ENCODE measurements at places on chromosomes 1 and 21.

DNA sequence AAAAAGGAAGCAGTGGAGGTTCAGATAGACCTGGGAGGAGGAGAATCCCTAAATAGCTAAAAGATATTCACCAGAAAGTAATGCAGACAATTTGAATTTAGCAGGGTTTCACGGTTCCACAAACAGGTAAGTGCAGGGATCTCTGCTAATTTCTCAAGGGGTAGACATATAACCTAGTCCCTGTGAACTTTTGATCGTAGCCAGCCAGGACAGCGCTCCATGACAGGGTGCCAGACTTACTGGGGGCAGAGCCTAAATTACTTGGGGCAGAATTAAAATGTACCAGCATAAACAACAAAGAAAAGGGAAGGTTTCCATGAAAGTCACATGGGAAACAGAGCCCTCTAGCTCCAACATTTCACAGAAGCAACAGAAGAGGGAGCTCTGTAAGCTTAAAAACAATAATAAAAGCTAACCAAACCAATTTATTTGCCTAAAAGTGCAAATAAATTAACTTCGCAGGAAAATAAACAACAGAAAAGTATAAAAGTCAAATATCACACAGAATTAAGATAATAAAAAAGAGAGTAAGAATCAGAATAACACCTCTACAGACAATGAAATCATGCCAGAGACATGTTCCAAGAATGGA is 198.3 kb downstream of the DUSP10 start:
- DNase-seq, result no peak

GRCh38 chr1:18879791-18880309 is 20.4 kb upstream of the TAS1R2 start:
- peak; percentile 52 for DNase-seq

DNA sequence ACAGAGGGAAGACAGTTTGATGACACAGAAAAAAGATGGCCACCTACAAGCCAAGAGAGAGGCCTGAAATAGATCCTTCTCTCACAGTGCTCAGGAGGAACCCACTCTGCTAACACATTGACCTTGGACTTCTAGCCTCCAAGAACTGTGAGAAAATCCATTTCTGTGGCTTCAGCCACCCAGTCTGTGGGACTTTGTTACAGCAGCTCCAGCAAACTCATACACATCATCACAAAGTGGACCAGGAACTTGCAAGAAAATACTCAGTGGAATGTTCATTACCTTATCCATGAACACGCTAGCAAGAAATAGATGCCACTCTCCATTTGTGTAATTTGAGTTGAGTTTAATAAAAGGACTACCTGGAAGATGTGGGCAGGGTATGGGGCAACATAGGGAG is 38.1 kb upstream of the VWA5B1 start:
- no peak for DNase-seq

GRCh38 chr1:29869802-29870201 is 633.5 kb downstream of the PTPRU start:
- DNase-seq, result no peak

GRCh38 chr1:188382851-188383250 is 1554.1 kb downstream of the PLA2G4A start:
- no peak for DNase-seq

- DNase-seq, result peak; percentile 46
These were observed 213.3 kb upstream of the DAB1 start for GRCh38 chr1:57637155-57637554.

DNA sequence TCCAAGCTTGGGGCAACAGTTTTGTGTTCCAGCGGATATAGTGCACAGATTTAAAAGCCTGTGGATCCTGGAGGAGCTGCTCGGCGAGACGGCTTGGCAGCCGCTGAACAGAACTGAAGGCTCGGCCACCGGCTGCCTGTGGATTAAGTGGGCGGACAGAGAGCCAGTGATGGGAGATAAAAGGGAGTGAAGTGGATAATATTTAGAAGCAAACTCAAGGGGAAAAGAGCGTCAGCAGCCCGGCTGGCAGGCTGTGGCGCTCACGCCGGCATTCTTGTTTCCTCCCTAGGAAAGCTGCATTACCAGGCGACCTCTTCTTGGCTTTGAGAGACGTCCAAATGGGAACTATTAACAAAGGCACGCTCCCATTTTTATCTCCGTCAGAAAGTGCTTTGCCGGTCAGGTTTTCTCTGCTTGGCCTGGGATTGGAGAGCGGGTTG is 10.4 kb downstream of the TRABD2B start:
- peak; percentile 34 for DNase-seq

DNA sequence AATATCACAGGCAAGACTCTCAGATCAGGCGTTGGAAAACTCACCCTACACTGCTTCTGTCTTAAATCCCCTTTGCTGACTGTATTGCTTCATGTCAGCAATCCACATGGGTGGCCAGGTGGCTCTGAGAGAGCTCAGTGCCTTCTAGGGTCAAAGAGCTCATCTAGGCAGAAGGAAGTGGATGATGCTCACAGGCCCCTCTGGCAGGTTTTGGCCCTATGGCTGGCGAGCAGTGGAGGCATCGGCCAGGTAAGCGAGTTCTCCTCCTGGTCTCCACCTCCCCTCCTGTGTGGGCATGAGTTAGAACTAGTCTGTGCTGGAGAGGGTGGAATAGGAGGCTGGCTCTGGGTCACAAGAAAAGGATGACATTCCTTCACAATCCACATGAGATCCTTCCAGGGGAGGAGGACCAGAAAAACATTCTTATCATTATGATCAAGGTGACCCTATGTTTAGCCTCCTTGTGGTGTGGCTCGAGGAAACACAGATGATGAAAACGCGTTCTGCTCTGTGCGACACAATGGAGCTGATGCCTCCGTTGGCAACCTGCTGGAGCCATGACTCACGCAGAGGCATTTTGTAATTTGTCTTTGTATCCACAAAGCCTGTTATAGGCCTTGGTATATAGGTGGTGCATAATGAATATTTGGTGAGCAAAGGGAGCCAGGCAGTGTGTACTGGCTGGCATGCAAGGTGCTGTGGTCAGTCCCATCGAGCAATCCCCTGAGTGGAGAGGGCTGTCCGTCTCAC is 264.6 kb upstream of the RAB4A start:
- DNase-seq, result no peak

DNA sequence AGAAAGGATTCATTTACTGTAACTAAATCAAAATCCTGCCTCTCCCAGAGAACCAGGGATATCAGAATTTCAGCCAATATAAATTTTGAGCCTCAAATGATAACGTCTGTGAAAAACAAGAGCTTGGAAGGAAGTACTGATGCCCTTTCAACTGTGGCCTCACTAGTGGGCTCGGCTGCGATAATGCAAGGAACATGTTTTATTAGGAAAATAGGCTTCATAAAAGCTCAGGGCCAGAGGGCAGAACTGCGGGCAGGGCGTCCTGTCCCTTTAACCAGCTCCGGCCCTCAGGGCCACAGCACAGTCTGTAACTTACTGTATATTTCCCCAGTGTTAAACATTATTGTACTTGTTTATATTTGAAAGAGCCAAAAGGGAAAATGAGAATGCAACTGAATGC is 122.0 kb downstream of the PEX14 start:
- DNase-seq, result no peak

DNA sequence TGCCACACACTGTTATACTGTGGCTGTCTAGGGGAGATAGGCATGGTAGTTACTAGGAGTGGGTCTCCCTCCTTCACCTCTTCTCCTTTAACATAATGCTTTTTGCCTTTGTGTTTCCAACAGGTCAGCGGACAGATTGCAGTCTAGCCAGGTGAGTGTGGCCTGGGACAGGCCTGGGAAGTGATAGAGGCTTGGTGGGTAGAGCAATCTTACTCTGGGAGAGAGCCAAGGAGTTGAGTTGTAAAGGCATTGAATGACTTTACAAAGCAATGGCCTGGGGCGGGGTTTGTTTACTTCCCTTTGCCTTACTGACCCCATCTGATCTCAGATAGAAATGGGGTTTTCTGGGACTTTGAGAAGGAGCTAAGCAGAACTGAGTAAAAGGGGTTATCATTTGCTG is 51.0 kb upstream of the IKBKE start:
- DNase-seq, result no peak

GRCh38 chr1:55702064-55702463 is 486.9 kb upstream of the USP24 start:
- DNase-seq, result peak; percentile 49

GRCh38 chr1:21659099-21659923 is 9.8 kb downstream of the RAP1GAP start:
- peak; percentile 75 for DNase-seq

DNA sequence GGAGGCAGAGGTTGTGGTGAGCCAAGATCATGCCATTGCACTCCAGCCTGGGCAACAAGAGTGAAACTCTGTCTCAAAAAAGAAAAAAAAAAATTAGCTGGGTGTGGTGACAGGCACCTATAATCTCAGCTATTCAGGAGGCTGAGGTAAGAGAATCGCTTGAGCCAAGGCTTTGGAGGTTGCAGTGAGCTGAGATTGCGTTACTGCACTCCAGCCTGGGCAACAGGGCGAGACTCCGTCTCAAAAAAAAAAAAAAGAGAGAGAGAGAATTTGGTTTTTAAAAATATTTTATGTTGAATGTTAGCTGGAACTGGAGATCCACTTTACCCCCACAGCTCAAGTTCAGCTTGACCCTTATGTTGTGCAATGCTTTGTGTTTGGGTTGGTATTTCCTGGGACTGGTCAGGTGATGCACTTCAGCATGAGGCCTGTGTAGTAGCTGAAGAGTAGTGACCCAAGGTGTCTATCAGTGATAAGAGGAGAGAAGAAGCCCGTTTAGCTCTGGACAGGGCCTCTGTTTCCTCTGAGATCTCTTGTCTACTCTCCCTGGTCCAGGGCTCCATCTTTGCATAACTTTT is 36.8 kb upstream of the MACF1 start:
- DNase-seq, result no peak

GRCh38 chr21:40636026-40636425 is 210.9 kb downstream of the DSCAM start:
- DNase-seq, result no peak

- DNase-seq, result no peak
These were observed 3.1 kb upstream of the MXRA8 start for GRCh38 chr1:1361233-1361981.

- no peak for DNase-seq
These were observed 109.6 kb downstream of the NOS1AP start for GRCh38 chr1:162179121-162179520.

DNA sequence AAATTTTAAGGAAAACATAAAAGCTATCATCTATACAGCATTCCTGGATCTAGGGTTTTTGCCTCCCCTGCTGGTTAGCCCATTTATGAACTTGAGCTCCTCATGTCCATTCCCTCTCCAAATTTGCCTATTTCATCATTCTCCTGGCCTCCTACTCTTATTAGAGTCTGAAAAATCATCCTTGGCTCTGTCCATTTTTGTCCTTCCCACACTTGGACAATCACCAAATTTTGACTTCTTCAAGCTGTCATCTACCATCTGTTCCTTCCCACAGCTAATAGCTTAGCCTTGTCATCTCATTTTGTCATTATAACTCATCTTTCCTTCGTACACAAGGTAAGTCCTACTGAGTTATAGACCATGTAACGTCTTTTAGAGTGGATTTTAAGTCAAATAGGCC is 2.2 kb upstream of the HENMT1 start:
- DNase-seq, result no peak

- DNase-seq, result no peak
These were observed 497.9 kb upstream of the NEGR1 start for GRCh38 chr1:72780212-72780611.

DNA sequence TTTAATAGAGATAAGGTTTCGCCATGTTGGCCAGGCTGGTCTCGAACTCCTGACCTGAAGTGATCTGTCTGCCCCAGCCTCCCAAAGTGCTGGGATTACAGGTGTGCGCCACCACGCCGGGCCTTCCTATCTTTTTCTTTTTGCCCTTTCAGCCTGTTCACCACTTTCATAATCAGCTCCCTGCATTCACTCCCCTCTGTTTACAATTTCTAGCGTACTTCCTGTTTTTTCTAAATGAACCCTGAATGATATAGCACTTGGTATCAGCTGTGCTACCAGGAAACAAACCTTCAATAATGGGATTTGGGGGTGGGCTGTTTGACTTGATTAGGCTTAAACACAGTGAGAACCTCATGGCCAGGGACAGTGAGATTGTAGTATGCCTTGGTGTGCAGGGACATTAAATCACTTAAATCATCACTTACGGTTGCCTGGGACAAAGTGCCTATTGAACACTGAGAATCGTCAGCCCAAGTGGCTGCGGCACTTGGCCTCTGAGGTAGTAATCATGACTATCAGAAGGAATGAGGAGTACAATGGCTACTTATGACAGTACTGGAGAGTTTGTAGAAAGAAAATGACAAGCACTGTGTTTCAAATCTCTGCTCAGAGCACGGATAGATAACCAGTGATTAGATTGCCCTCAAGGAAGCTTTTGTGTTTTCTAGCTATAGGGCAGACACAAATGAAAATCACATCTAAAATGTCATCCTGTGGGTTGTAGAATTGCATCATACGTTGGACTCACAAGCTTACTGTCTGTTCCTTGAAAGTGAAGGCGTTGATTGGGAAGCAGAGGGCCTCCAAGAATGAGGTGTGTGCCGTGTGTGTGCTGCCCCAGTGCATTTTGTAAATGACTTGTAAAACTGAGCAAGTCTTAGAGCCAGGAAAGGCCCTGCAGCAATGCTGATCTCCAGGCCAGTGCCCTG is 661.8 kb downstream of the MATN1 start:
- no peak for DNase-seq

GRCh38 chr1:235304549-235305451 is 23.2 kb downstream of the ARID4B start:
- DNase-seq, result no peak

DNA sequence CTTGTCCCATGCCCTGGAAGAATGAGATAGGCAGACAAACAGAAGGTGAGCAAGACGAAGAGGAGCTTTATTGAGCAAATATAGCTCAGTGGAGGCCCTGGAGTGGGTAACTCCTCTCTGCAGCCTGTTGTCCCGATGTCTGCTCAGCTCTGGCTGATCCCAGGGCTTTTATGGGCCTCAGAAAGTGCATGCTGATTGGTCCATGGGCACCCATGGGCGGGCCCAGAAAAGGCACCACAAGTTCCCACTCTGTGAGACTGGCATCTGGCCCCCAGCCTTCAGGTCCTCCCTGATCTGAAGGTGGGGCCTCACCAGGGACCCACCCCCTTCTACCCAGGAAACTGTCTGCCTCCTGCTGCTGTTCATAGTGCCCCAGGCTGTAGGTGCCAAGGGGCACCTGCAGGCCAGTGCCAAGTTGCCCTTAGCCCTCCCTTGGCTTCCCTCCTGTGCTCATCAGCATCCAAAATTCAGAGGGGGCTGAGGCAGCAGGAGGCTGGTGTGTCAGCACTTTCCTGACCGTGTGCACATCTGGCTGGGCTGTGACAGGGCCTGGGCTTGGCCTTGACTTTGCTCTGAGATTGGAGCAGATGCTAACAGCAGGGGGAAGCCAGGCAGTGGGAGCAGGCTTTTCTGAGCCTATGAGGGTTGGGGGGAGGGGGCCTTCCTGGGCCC is 35.4 kb downstream of the ACTL8 start:
- no peak for DNase-seq

- DNase-seq, result peak; percentile 47
These were observed 648 bp downstream of the FAM76A start for GRCh38 chr1:27726173-27727044.

DNA sequence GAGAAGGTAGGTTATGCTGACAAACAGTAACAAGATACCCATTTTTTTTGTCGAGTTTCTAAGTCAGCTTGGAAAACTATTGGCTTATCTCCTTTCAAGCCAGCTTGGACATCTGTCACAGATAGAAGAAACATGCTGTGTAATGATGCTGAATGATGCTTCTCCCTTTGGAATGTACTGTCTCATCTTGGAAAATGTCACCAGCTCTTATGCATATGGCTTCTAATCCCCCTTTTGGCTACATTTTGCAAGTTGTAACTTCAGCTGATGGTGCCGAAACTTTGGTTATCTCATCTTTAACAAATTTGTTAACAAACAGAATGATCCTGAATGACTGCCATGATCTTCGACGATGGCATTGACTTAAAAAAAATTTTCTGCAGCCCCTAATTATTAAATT is 68.8 kb upstream of the ST6GALNAC3 start:
- DNase-seq, result no peak

All from A673 (cell line).